ENCODE measurements at places on chromosomes 6 and 20.
A peak's percentile ranks its signal among the peaks of the same experiment; 100 is the strongest.

- peak; percentile 67 for DNase-seq
These were observed 867 bp downstream of the MTHFD1L start for GRCh38 chr6:150866147-150866990.

DNA sequence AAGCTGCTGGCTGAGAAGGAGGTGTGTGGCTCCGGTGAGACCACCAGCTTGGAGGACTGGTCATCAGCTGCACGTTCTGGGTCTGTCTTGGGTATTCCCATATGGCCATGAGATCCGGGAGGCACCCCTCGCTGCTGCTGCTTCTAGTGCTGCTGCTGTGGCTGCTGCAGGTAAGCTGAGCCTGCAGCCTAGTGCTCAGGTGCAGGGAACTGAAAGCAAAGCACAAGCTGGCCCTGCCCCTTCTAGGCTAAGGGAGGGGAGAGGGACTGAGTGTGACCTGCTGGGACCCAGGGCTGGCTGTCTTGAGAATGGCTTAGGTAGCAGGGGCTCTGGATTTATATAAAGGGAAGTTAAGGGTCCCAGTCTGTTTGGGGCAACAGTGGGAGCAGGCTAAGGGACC, 403 bp downstream of the CDH26 start:
- DNase-seq = no peak

- no peak for DNase-seq
These were observed 455.0 kb downstream of the RFPL4B start for GRCh38 chr6:112802144-112802543.

DNA sequence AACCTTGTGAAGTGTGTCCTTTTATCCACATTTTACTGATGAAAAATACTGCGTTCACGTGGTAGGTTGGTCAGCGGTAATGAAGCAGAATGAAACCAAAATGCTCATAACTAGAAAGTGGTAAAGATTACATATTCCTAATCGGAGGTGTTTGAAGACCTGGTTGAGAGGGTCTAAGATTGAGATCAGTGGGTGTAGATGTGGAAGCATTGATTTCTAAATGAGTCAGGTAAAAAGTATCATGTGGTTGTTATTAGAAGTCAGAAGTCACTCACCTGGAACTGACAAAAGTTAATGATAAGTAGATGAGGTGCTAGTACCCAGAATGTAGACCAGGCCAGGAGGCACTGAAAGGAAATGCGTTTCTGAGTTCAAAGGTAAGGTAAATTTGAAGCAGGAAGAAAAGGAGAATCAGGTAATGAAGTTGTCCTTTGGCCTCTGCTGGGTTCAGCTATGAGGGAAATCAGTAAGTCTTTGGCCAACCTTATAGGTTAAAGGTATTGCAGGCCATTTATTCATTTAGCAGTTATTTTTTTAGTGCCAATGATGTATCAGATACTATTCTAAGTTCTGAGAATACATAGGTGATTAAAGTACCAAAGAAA, 31.2 kb downstream of the FAM83B start:
- no peak for DNase-seq

DNA sequence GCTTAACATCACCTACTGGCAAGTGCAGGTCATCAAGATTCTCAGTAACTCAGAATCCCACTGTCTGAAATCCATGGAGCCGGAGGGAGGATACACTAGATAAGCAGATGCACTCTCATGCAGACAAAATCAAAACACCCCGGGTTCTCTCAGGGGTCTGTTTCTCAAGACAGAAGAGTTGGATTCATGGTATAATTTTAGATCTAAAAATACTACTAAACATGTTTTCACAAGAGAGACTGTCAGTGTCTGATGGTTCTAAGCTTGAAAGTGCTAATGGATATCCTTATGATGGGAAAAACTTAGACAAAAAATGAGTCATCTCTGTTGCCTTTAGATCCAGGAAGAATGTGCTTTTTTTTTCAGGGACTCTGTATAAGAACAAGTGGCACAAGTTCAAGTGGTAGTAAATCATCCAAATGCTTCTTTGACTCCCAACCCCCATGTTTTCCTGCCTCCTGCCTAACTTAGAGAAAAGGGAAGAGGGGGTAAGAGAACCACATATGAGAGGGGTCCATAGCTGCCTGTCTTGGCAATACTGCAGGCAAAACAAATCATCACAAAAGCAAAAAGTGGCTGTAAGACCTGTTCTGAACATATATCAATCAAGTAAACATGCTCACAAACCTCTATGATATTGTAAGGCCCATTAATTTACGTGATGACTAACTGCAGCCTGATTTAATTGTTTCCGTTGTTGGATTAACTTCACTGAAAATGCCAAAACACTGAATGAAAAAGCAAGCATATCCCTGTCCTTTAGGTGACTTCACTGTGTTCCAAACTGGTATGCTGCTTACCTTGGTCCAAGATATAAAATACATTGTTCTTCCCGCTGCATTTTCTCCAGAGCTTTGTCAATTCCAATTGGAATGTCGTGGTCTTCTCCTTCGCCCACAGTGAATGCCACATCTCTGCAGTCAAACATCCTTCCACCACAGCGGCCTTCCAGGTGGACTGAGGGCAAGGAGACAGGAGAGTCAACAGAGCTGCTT, 84.0 kb upstream of the TULP1 start:
- DNase-seq = no peak

DNA sequence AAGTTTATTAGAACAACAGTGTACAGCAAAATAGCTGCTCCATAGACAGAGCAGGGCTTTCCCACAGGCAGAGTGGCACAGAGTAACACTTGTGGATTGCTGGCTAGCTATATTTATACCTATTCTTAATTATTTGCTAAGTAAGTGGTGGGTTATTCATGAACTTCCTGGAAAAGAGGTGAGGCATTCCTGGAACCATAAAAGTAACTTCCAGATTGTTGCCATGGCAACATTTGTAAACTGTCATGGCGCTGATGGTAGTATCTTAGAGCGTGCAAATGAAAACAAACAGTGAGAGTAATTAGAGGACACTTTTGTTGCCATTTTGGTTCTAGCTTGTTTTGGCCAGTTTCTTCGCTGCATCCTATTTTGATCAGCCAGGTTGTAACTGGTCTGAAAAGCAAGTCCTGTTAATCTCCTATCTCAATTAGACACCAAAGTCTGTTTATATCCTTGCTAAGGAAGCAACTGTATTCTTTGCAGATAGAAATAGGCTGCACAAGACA, 23.9 kb downstream of the DEFB114 start:
- no peak for DNase-seq

DNA sequence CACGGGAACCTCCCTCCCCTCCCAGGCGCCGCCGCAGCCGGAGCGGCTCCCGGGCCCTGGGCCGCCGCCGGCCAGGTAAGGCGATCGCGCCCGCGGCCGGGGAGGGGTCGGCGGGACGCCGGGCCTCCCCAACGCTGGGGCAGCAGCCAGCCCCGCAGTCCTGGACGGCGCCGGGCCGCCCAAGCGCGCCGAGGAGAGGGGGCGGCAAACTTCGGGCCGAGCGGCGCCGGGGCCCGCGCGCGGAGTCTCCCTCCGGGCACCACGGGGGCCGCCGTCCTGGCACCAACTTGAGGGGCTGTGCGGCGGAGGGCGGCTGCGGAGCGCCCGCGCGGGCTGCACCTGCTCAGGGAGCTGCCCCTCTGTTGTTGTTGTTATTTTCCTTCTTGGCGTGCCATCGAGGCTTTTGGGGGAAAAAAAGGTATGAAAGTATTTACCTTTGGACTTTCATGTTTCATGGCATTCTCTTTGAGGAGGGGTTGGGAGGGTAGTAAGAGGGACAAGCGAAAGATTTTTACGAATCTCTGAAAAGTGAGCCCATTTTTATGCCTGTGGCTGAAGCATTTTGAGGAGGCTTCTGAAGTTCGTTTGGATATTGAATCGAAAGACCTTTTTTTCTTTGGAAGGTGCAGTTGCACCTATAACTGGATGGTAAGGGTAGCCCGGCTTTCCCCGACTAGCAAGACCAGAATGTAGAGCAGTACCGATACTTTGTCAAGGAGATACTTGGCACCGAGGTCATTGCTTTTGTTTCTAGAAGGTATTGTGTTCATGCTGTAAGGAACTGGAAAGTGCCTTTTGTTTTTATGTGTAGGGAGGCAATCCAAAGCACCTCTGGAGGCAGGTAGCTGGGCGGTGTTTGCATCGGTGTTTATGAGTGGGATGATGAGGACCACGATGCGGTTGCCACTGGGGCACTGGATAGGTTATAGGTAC, at the start of gene RNF182:
TSS of gene RNF182 (plus strand) at position 4 of the 933 bp plus-strand sequence. CDS start 52,168 bp downstream, outside the sequence.
- no peak for DNase-seq

GRCh38 chr6:29502597-29502996, 14.8 kb upstream of the MAS1L start:
- DNase-seq = no peak

DNA sequence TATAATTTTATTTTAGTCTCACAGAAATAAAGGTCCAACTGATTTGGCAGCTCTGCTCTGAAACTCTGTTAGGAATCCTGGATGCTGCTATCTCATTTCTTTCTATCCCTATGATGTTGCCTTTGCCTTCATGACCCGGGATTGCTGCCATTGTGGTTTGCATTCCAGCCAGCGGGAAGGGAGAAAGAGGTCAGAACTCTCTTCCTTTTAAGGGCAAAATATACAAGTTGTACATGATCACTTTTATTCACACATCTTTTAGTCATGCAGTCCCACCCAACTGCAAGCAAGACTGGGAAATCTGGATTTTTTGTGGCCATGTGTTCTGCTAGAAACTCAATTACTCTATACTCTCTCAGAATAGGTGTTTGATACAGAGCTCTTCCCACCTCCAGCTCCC, 263.1 kb upstream of the ZFP64 start:
- DNase-seq = no peak

- no peak for DNase-seq
These were observed 434.2 kb downstream of the BCKDHB start for GRCh38 chr6:80540700-80541099.

GRCh38 chr20:48898896-48899530, 22.5 kb upstream of the ARFGEF2 start:
- DNase-seq = no peak

GRCh38 chr20:37348792-37349516, 3.0 kb downstream of the SRC start:
- no peak for DNase-seq

- no peak for DNase-seq
These were observed 126.3 kb downstream of the COL12A1 start for GRCh38 chr6:75079589-75079988.

- peak; percentile 36 for DNase-seq
These were observed 50.8 kb downstream of the UTRN start for GRCh38 chr6:144335914-144336313.

DNA sequence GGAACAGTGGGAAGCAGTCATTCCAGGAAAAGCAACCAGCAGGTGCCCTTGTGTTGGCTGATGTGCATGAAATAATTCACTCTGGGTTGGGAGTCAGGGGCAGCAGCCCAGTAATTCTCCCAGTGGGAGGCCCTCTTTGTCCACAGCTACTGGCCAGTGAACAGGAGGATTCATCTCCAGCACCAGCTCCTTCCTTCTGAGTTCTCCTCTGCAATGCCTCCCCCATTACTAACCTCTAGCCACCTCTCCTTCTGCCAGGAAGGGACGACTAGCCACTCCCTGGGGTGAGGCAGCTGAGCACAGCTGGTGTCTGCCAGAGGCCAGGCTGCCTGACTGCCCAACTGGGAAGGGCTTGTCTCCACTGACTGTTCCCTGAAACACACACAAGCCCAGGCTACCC, 12.5 kb upstream of the R3HDML start:
- DNase-seq = no peak

DNA sequence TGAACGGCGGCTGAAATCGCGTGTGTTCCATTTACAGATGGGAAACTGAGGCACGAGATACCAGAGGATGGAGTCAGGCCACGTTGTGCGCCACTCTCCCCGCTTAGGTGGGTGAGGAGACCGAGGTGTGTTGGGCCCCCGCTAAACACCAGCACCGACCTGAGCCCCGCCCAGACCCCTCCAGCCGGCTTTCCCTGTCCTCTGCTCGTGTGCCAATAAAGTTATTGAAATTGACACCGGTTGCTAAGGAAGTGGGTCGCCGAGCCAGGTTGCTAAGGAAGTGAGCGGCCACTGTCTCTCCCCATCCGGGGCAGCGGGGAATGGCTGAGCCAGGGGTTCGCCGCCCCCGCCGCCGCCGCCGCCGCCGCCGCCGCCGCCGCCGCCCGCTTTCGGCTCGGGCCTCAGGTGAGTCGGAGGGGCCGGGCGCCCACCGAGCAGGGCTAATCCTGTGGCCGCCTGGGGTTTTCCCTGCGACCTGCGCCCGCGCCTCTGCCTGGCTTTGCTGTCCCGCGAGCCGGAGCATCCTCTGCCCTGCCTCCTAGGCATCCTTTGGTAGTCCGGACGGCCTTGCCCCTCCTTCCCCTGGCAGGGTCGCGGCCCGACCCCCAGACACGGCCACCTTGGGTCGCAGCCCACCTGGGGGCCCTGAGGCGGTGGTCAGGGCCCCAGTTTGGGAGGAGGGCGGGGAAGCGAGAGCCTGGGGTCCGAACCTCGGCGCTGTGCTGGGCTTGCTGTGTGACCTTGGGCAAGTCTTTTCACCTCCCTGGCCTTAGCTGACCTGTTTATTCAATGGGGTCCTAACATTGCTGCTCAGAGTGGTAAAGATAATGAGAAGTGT, at the start of gene KIF3B:
TSS of gene KIF3B (plus strand) at position 291 of the 838 bp plus-strand sequence. CDS start 32,127 bp downstream, outside the sequence.
- DNase-seq = peak; percentile 80

DNA sequence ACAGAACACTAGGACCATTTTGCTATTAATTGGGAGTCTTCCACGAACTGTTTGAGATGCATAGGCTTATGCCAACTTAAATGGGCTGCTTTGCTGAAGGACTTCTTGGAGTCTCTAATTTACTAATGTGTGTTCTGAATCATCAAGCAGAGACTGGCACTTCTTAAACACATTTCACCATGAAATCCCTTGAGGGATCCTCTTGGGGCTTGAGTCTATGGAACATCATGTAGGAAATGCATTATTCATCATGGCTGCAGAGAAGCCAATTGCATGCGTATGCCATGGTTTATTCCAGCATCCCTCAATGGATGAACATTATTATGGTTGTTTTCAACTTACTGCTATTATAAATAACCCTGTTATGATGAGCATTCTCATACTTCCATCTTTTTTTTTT, 73.4 kb downstream of the FGD2 start:
- DNase-seq = no peak

GRCh38 chr6:149405823-149406765, 6.0 kb downstream of the SUMO4 start:
- no peak for DNase-seq

DNA sequence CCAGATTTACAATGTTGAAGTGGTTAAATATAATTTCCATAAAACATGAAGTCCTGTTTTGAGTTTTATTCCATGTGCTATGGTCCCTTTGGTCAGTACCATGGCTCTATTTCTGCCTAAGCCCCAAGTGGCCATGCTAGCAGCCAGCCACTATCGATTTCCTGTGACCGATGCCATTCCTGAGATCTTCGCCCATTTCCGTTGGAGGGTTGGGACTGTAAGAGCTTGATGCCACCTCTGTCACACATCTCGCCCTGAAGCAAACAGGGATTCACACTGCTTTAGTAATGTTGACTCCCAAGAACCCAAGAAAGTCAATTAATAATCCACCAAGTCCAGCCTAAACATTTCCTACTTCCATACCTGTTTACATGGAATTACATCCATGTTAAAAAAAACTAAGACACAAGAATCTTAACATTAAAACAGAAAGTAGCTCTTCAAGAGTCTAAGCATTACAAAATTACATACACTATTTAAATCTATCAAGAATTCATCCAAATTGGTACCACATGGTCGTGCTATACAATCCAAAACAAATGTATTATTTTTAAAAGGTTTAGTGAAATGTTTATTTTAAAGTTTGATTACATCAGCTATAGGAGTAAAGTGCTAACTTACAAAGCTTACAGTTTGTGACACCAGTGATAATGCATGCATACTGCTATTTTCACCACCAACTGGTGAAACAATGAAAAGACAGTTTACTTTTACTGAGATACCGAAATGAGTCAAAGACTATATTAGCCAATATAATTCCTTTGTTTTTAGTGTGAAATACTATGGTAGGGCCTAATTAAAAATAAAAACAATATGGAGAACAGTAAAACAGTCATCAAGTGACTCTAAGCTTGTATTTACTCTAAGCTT, 2.5 kb downstream of the RBM39 start:
- peak; percentile 68 for DNase-seq

All from CD8-positive, alpha-beta T cell (primary cell).